Dermis microvascular lymphatic vessel endothelial cell (primary cell): ENCODE measurements at places on chromosomes 4 and X. TPM values are rescaled to one million over a fixed set of nuclear protein-coding genes. Genes with fewer than 3 reads are reported as not detected.
A peak's percentile ranks its signal among the peaks of the same experiment; 100 is the strongest.

DNA sequence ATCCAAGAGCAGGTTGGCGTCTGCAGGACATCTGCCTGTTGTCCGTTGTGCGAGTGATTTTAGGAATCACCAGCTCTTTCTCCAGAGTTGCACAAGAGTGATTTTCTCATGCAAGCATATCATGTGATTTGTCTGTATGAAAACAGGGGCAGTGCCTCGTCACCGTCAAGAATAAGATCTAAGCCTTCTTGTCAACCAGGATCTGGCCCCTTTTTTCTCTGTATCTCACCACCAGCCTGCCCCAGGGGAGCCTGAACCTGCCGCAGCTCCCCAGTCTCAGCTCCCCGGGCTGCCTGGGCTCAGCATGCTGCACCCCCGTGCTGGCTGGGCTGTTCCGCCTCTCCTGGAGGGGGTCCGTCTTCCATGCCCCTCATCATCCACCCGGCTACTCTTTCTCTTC is 90.5 kb downstream of the STOX2 start:
- DNase-seq, result no peak

DNA sequence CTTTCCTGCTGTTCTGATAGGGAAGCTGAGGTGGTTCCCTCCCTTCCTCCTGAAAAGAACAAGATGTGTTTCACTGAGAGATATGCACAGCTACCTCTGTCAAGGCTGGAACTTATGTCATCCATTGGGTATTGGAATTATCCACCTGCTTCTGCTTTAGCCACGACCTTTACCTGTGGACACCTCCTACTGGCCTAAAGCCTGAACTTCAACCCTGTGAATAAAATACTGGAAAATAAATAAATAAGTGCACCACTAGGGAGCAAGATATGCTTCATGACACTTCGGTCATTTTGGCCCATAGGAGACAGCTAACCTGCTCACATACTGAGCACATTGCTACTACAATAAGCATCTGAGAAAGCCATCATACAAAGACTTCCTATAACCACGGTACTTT is 419.9 kb upstream of the NWD2 start:
- no peak for DNase-seq

The GAGE12C gene
- not detected in 2 replicates for total RNA-seq

The RWDD4 gene
- total RNA-seq, result 9.7 and 10.5 TPM in 2 replicates

The CENPVL1 gene
- total RNA-seq, result not detected in 2 replicates

- no peak for DNase-seq
Measured at GRCh38 chr4:1495416-1496115, 89.3 kb upstream of the NKX1-1 start.

DNA sequence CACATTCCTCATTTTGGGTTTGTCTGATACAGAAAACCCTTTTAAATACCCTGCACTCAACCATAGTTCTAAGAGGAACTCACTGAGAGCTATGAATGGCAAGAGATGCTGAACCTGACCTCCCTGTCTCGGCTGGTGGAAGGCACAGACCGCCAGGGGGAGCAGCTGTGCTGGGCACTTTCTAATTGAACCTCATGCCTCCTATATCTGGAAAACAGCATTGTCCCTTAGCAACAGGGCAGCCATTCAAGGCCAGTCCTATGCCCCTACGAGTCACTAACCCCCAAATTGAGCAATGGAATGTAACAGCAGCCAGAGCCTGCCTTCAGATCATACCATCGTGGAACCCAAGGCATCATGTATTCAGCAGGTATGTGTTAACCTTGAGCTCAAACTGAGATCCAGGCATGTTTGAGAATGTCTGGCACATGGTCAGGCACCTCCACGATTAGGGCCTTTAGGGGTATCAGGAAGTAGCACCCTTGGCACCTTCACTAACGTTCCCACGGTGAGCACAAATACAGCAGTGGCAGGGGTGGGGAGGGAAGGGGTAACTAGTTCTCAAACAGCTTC is 5.1 kb downstream of the USP27X start:
- peak; percentile 44 for DNase-seq

DNA sequence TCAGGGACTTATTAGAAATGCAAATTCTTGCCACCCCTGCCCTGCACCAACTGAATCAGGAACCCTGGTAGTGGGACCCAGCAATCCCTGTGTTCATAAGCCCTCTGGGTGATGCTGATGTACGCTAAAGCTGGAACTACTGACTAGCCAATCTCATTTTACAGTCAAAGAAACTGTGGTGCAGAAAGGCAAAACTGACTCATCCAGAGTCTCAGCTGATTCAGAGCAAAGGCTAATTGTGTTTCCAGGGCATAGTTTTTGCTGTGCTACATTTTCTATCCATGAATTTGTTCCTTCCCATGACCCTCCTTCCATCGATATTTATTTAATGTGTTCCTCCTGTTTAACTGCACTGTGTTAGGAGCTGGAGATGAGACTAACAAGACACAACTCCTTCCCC is 207.5 kb downstream of the REPS2 start:
- DNase-seq, result no peak

- DNase-seq, result peak; percentile 38
Measured at GRCh38 chrX:130539721-130540321, 138.0 kb downstream of the RBMX2 start.

- no peak for DNase-seq
Measured at GRCh38 chr4:177907736-177908424, 465.6 kb upstream of the AGA start.

DNA sequence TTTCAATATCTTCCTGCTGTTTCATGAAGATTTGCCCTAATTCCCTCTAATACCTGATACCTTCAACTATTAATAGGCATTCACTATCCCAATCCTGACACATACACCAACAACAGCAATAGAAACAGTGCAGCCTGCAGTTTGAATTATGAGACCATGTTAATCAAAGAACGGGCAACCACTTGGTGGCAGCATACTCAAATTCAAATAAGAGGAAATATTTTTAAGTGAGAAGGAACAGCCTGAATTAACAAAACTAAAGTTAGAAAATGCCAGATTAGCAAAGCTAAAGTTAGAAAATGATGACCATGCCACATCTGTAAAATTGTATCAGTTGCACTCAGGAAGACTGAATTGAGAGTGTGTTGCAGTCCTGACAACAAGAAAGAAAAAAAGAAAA is 204.9 kb downstream of the SMARCA1 start:
- DNase-seq, result peak; percentile 7

The ETFDH gene
- total RNA-seq, result 11.1 and 12.3 TPM in 2 replicates

The DDIT4L gene
- total RNA-seq, result 2.0 and 4.1 TPM in 2 replicates

The TRIM61 gene
- not detected in 2 replicates for total RNA-seq

- no peak for DNase-seq
Measured at GRCh38 chrX:111365770-111366325, 46.1 kb downstream of the DCX start.

- no peak for DNase-seq
Measured at GRCh38 chr4:85784947-85785346, 310.0 kb downstream of the ARHGAP24 start.

The YIPF7 gene
- not detected in 2 replicates for total RNA-seq

The CYP2U1 gene
- 4.0 and 6.2 TPM in 2 replicates for total RNA-seq

The LRP2BP gene
- 0.38 and 0.51 TPM in 2 replicates for total RNA-seq

The AKAP14 gene
- total RNA-seq, result not detected in 2 replicates

- no peak for DNase-seq
Measured at GRCh38 chr4:62366939-62367338, 1166.8 kb downstream of the ADGRL3 start.

GRCh38 chr4:20847124-20847747 is 147.0 kb downstream of the PACRGL start:
- no peak for DNase-seq

The C1GALT1C1 gene
- total RNA-seq, result 48.1 and 57.7 TPM in 2 replicates

The FATE1 gene
- not detected in 2 replicates for total RNA-seq

DNA sequence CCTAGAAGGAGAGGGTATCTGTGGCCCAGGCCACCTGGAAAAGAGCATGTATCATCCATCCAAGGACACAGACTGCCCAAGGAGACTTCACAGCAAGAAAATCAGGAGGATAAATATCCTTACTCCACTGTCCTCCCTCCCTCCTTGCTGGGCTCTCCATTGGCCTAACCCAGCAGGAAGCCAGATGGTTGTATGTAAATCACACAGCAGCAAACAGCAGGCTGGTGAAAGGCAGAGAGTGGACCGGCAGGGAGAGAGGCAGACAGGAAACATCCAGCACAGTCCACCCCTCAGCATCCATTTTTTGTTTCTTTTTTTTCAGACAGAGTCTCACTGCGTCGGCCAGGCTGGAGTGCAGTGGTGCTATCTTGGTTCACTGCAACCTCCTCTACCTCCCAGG is 17.5 kb downstream of the TXK start:
- no peak for DNase-seq

The ITIH6 gene
- not detected in 2 replicates for total RNA-seq

GRCh38 chr4:143358923-143359643 is 22.4 kb downstream of the GAB1 start:
- peak; percentile 92 for DNase-seq

The FGF13 gene
- total RNA-seq, result 20.4 and 25.7 TPM in 2 replicates

The XPNPEP2 gene
- not detected in 2 replicates for total RNA-seq

GRCh38 chr4:11019451-11020240 is 335.1 kb upstream of the CLNK start:
- no peak for DNase-seq

GRCh38 chrX:15293451-15293850 is 22.0 kb downstream of the ASB11 start:
- DNase-seq, result no peak

The FAM47E gene
- 0.13 and 0.26 TPM in 2 replicates for total RNA-seq

The GDPD2 gene
- not detected in 2 replicates for total RNA-seq

The CCKAR gene
- not detected in 2 replicates for total RNA-seq

The NAA11 gene
- total RNA-seq, result not detected in 2 replicates
